ENCODE measurements at places on chromosomes 3 and 15. TPM values are rescaled to one million over a fixed set of nuclear protein-coding genes. Genes with fewer than 3 reads are reported as not detected.

SPTSSB gene
- total RNA-seq: under 0.01 TPM

PATL2 gene
- 1.4 TPM for total RNA-seq

C3orf85 gene
- not detected for total RNA-seq

MYNN gene
- total RNA-seq: 23.8 TPM

SLC9C1 gene
- not detected for total RNA-seq

TUSC7 gene
- not detected for total RNA-seq

GP9 gene
- total RNA-seq: not detected

CIB1 gene
- total RNA-seq: 40.2 TPM

SEMA5B gene
- total RNA-seq: not detected

MORC1 gene
- not detected for total RNA-seq

PIK3CA gene
- 21.4 TPM for total RNA-seq

CHDH gene
- total RNA-seq: 0.09 TPM
